ENCODE measurements at places on chromosomes 1 and 21. TPM values are rescaled to one million over a fixed set of nuclear protein-coding genes. Genes with fewer than 3 reads are reported as not detected.

LGR6 gene
- 1.2 TPM for total RNA-seq

DNA sequence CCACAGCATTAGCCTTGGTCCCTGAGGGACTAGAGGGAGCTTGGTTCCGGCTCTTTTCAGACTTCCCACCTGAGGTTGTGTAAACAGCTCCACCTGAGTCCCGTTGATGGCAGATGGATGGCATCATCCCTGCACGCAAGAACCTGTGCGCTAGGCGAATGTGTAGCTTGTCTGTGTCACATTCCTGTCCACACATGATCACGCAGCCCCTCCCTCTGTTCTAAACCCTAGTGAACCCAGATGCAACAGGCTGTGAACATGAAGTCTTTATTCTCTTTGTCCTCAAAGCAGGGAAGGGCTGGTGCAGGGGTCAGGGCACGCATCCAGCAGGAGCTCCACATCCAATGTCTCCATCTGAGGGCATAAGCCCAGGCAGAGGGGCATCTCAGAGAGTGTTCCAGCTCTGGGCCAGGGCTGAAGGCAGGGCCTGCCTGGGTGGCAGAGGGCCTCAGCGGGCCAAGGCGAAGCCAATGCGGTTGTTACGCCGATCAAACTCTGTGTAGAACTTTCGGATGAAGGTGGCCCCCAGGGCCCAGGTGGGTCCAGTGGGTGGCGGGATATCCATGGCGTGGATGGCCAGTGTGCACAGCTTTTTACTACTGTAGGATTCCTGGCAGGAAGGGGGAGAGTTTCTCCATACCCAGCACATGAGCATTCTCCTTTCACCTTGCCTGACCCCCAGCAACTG lies 2.9 kb upstream of the ETNK2 start:
- no peak for DNase-seq

DNA sequence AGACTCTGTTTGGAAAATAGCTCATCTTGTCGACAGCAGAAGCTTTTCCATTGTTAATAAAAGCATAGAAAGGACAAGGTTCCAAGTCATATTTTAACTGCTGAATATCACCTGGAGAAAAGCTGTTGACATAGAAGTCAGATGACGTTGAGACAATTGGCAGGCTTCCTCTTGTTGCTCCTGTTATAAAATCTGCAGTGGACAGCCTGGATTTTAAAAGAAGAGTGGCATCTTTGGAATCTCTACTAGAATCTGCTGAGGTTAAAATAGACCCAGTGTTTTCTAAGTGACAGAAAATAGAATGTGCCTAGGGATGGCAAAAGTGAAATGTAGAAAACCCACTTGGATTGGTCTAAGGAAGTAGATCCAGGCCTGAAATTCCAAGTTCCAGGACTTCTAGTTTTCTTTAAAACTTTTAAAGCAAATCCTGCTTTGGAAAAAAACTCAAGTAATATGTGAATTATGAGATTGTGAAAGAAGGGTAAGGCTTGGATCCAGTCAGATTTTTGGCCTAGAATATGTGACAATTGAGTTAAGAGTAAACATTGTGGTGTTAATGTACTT lies 53.6 kb upstream of the NEXN start:
- DNase-seq: no peak

DNA sequence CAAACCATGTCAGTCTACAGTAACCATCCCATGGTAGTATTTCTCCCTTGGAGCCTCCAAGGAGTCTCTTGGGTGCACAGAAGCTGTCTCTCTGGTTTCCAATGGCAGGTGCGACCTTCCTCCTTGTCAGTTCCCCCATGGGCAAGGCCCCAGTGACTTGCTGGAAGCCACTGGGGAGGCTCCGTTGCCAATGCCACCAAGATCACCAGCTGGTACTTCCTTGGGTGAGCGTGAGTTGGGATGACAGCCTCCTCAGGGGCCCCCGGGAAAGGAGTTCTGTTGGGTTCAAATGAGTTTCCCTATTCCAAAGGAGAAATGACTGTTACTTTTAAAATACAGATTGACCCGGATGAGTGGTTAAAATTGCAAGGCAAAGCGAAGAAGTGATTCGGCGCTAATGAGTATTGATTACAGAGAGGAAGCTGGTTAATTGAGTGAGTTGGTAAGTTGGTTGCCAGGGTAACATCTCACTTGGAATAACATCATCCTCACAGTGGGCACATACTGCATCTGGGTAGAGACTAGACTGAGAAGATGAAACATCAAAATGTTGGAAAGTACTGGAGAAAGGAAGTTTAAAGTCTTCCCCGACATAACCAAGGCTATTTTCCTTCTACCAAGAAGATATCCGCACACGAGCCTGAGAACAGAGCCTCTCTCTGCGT lies 53.0 kb upstream of the LAPTM5 start:
- DNase-seq: no peak

GRCh38 chr1:81158592-81158991 lies 642.1 kb upstream of the ADGRL2 start:
- DNase-seq: no peak

DNA sequence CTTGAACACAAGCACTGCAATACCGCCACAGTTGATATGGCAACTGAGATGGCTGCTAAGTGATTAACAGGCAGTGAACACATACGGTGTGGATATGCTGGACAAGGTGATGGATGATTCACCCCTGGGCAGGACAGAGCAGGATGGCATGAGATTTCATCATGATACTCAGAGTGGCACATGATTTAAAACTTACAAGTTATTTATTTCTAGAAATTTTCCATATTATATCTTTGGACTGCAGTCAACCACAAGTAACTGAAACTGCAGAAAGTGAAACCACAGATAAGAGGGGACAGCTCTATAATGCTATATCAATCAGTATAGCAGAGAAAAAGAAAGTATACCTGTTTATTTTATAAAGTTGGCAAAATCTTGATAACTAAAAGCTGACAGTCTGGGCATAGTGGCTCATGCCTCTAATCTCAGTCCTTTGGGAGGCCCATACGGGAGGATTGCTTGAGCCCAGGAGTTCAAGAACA lies 47.9 kb downstream of the PHACTR4 start:
- DNase-seq: no peak

All from liver (tissue), 10 donors.